ENCODE measurements at places on chromosomes 6 and 20. TPM values are rescaled to one million over a fixed set of nuclear protein-coding genes. Genes with fewer than 3 reads are reported as not detected.
A peak's percentile ranks its signal among the peaks of the same experiment; 100 is the strongest.

DNA sequence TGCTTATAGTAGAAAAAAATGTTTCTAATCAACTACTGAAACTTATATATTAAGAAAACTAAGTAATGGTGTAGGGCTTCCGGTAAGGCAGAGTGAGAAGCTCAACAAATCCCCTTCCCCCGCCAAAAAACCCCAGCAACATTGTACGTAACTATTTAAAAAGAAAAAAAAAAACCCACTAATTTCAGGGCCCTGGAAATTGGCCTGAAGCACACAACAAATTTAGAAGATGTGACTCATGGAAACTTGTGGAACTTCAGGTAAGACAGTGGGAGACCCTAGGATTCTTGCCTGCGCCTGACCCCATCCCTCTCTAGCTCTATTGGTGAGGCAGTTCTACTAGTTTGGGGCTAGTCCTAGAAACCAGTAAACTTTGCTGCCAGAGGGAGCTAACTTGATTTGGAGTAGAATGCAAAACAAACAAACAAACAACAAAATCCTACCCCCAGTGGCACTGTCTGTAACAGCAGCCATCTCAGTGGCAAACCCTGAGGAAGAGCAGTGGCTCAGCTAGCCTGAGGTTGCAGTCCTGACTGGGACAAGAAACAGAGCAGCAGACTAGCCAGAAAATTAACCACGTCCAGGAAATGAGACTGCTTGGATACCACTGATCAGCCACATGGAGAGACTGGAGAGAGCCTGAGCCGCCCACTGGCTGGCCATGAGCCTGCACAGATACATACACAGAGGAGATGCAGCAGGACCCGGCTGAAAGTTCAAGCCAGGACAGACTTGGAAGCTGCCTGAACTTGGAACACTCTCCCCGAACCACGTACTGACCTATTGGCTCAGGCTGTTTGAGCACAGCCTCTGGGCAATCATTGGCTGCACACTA is 135.1 kb downstream of the TBXT start:
- no peak for DNase-seq
- H3K27ac ChIP-seq = no peak overlapping the region
- H3K36me3 ChIP-seq = no peaks in the 10 kb centered on the region
- no peaks in the 10 kb centered on the region for H3K27me3 ChIP-seq
- H3K4me1 ChIP-seq = no peaks in the 10 kb centered on the region

GRCh38 chr6:164106345-164106769 is 691.8 kb downstream of the QKI start:
- H3K4me1 ChIP-seq = peaks cover 8% of the 10 kb centered on the region
- no peak overlapping the region for H3K27ac ChIP-seq
- no peaks in the 10 kb centered on the region for H3K36me3 ChIP-seq
- H3K27me3 ChIP-seq = no peaks in the 10 kb centered on the region
- H3K4me3 ChIP-seq = no peak overlapping the region
- no peak for DNase-seq

Gene ROS1
- total RNA-seq = 163 TPM

- H3K27ac ChIP-seq = peak overlapping the region; percentile 66
- H3K27me3 ChIP-seq = no peaks in the 10 kb centered on the region
- no peak overlapping the region for H3K4me3 ChIP-seq
- DNase-seq = peak; percentile 83
- H3K4me1 ChIP-seq = peaks cover 56% of the 10 kb centered on the region
- peaks cover 56% of the 10 kb centered on the region for H3K36me3 ChIP-seq
Measured at GRCh38 chr20:45337367-45338120, 10.7 kb downstream of the SDC4 start.

- no peaks in the 10 kb centered on the region for H3K36me3 ChIP-seq
- no peak for DNase-seq
- no peaks in the 10 kb centered on the region for H3K4me1 ChIP-seq
- no peak overlapping the region for H3K4me3 ChIP-seq
- H3K27ac ChIP-seq = no peak overlapping the region
- no peaks in the 10 kb centered on the region for H3K27me3 ChIP-seq
Measured at GRCh38 chr6:167238694-167239467, 52.2 kb upstream of the UNC93A start.

DNA sequence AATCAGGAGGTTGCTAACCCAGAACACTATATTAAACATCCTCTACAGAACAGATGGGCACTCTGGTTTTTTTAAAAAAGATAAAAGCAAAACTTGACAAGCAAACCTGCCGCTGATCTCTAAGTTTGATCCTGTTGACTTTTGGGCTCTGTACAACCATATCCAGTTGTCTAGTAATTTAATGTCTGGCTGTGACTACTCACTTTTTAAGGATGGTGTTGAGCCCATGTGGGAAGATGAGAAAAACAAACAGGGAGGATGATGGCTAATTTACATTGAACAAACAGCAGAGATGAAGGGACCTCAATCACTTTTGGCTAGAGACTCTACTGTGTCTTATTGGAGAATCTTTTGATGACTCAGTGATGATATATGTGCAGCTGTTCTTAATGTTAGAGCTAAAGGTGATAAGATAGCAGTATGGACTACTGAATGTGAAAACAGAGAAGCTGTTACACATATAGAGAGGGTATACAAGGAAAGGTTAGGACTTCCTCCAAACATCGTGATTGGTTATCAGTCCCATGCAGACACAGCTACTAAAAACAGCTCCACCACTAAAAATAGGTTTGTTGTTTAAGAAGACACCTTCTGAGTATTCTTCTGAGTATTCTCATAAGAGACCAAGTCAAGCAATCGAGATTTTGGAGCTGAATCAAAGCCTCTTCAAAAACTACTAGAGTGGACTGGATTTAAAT is 201.2 kb upstream of the SHLD1 start:
- no peak overlapping the region for H3K27ac ChIP-seq
- H3K4me3 ChIP-seq = no peak overlapping the region
- peaks cover 7% of the 10 kb centered on the region for H3K4me1 ChIP-seq
- DNase-seq = no peak

DNA sequence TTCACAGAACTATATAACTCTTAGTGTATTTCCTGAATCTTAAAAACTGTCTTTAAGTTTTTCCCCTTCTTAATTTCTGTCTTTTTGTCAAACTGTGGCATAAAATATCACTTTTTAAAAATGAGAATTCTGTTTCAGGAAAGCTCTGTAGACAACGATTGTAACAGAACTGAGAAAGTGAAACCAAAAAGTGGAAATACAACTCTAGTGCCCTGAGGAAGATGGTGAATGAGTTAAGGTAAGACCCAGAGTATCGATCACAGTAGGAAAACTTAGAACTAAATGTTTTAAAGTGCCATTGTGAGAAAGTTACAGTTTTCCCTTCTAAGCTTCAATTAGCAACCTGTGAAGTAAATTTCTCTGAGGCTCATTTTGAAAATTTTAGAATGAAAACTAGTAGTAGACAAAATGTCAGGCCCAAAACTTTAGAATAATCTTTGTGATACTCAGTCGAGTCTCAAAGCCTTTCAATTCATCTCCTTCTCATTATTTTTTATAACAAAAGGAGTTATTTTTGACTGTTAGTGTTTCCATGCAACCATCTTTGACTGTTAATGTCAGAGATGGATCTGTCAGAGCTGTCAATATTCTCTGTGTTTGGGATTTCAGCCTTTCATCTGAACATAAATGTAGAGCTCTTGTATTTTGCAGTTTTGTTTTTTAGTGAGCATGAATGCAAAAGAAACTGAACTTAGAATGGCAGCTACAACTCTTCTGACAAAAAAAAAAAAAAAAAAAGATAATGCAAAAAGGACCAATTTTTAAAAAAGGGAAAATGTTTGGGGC is 19.0 kb upstream of the TRDN start:
- no peaks in the 10 kb centered on the region for H3K36me3 ChIP-seq
- no peak for DNase-seq

- peaks cover 12% of the 10 kb centered on the region for H3K4me1 ChIP-seq
- H3K27ac ChIP-seq = no peak within 1 kb of the TSS
- H3K4me3 ChIP-seq = no peak within 1 kb of the TSS
- peak; percentile 90 for DNase-seq
Measured at GRCh38 chr20:675453-676314, at the start of gene SCRT2. Gene SCRT2 (minus strand): TSS chr20:675802. CDS start chr20:675601, 201 bp downstream.

Gene RAET1G
- 1.2 TPM for total RNA-seq

- H3K4me1 ChIP-seq = peaks cover 74% of the 10 kb centered on the region
- H3K27ac ChIP-seq = no peak overlapping the region
Measured at GRCh38 chr6:136763255-136763654, 29.0 kb downstream of the MAP3K5 start.

GRCh38 chr20:37392441-37393195 is 46.7 kb downstream of the SRC start:
- no peaks in the 10 kb centered on the region for H3K27me3 ChIP-seq
- H3K4me1 ChIP-seq = no peaks in the 10 kb centered on the region
- DNase-seq = no peak
- H3K4me3 ChIP-seq = no peak overlapping the region
- H3K36me3 ChIP-seq = peaks cover 29% of the 10 kb centered on the region

Gene TBX18
- 1.0 TPM for total RNA-seq

DNA sequence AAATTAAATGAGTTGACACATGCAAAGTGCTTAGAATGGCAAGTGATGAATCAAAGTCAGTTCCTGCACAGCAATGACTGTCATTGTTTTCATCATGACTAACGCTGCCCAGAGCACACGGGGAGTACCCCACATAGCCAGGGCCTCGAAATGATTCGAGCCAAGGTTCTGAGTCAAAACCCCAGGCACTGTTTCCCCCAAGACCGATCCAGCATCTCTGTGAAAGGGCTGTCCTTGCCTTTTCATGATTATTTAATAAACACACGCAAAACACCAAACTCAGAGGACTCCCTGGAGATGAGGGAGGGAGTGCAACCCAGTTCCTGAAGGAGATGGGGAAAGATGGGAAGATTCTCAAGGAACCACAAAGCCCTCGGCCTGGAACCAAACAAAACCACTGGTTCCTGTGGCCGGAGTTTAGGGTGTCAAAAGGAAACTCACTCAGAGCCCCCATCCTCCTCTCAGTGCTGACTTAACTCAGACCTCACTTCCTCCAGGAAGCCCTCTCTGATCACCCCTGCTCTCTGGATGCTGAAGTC is 3.8 kb downstream of the PREX1 start:
- no peaks in the 10 kb centered on the region for H3K36me3 ChIP-seq
- H3K4me1 ChIP-seq = peaks cover 43% of the 10 kb centered on the region
- peaks cover 7% of the 10 kb centered on the region for H3K27me3 ChIP-seq
- H3K27ac ChIP-seq = no peak overlapping the region
- peak overlapping the region; percentile 66 for H3K4me3 ChIP-seq

Gene EPHA7
- 0.14 TPM for total RNA-seq

DNA sequence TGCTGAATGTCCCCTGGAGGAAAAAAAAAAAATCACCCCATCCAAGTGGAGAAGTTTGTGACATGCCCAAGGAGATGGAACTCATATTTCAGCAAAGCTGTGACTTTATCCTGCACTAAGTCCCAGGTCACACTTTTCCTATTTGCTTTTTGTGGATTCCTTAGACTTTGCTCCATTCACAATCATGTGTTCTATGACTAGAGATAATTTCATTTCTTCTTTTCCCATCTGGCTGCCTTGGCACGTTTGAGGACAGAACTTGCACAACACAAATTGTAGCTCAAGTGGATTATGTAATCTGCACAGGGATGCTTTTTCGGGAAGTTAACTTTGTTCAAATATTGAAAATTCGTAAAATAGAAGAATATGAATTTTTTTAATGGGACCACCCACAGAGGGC is 100.7 kb upstream of the PTPN1 start:
- no peak for DNase-seq
- peak overlapping the region; percentile 66 for H3K27ac ChIP-seq
- H3K4me1 ChIP-seq = peaks cover 24% of the 10 kb centered on the region
- H3K36me3 ChIP-seq = no peaks in the 10 kb centered on the region

- H3K27ac ChIP-seq = peak overlapping the region; percentile 38
- no peak for DNase-seq
- H3K36me3 ChIP-seq = no peaks in the 10 kb centered on the region
- H3K4me1 ChIP-seq = no peaks in the 10 kb centered on the region
- H3K4me3 ChIP-seq = no peak overlapping the region
Measured at GRCh38 chr20:59984541-59984940, 26.3 kb downstream of the CDH26 start.

DNA sequence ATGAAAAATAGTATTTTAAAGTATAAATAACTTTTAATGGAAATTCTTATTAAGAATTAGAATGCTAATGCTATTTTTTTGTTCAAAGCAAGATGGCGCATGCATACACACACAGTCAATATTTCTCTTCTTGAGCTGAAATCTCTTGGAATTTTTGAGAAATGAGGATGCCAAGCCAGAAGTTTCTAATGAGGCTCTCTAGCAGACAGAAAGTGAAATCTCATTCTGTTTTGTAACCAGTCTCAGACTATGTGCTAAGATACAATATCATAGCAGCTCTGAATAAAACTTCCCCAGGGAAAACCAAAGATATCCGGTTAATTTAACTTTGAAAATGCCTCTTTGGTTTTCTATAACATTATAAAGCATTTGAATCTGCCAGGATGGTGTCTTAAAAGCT is 97.2 kb upstream of the HDAC2 start:
- no peaks in the 10 kb centered on the region for H3K36me3 ChIP-seq
- H3K27me3 ChIP-seq = no peaks in the 10 kb centered on the region
- no peak overlapping the region for H3K27ac ChIP-seq
- H3K4me1 ChIP-seq = no peaks in the 10 kb centered on the region
- no peak for DNase-seq

DNA sequence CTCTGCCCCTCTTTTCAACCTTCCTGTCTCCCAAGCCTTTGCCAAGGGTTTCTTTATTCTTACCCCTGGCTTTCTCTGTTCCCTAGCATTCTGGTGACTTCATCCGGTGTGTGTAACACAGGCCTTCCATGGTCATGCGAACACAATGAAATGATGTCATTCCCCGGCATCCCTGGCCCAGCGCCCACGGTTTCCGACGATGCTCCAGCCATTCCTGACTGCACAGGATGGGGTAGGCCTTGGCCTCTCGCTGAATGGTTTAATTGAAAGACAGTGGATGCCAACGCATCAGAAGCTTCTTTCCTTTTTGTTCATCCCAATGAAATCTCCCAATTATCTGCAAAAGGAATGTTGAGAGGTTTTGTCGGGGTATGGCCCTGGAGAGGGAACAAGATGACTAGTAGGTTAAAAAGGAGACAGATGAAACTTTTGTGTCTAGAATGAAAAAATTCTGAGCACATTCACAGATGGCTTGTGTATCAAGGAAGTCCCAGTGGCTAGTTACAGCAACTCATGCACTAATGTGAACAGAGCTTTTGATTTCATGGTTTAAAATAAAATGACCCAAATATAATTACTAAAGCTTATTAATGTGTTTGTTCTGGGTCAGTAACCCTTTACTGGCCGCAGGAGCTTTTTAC is 655.0 kb downstream of the QKI start:
- H3K36me3 ChIP-seq = no peaks in the 10 kb centered on the region
- H3K4me3 ChIP-seq = no peak overlapping the region
- no peak overlapping the region for H3K27ac ChIP-seq
- H3K27me3 ChIP-seq = no peaks in the 10 kb centered on the region

- H3K4me3 ChIP-seq = no peak overlapping the region
- no peaks in the 10 kb centered on the region for H3K4me1 ChIP-seq
- no peaks in the 10 kb centered on the region for H3K36me3 ChIP-seq
- no peak for DNase-seq
Measured at GRCh38 chr6:132569170-132569569, 952 bp upstream of the TAAR6 start.

DNA sequence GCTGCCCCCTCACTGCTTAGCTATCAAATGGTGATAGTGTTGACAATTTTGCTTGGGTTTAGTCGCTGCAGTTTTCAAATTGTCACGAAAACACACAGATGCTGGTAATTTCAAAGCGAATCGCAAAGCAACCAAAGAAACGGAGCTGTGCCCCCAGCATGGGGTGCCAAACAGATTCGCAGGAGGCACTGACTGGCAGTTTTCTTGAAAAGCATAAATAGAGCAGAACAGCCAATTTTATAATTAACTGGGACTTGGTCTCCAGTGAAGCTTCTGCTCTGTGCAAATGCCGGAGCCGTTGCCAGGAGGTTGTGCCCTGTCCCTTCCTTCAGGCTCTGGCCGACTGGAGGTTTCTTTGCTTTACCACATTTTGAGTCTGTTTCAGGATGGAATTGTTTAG is 18.8 kb downstream of the ARHGAP40 start:
- H3K27ac ChIP-seq = no peak overlapping the region
- H3K4me3 ChIP-seq = no peak overlapping the region
- H3K4me1 ChIP-seq = no peaks in the 10 kb centered on the region
- H3K36me3 ChIP-seq = no peaks in the 10 kb centered on the region

Gene PAK5
- total RNA-seq = 0.35 TPM

Data from upper lobe of right lung (tissue), 1 donor.